Mesothelial cell of epicardium (in vitro differentiated cells): ENCODE measurements at places on chromosomes 1 and 21. TPM values are rescaled to one million over a fixed set of nuclear protein-coding genes. Genes with fewer than 3 reads are reported as not detected.

NPHS2 gene
- total RNA-seq, result not detected in 3 replicates

DNA sequence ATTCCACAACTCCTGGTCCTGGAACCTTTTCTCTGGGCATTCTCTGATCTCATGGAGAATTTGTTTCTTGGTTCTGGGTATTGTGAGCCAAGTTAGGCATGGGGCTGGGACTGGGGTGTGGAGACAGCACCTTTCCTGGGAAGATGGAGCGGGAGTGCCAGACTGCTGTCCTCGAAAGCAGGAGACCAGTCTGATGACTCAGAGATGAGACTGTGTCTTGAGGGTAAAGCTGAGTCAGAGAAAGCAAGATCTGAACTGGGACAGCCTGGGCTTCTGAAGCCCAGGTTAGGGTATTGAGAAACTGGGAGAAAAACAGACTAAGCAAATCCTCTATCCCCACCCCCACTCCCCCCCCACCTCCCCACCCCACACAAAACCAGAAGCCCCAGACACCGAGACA, 2.2 kb upstream of the KANK4 start:
- peaks cover 6% of the 10 kb centered on the region for H3K27me3 ChIP-seq
- no peak for DNase-seq
- H3K27ac ChIP-seq, result peak overlapping the region; percentile 68
- H3K4me1 ChIP-seq, result peaks cover 46% of the 10 kb centered on the region
- no peaks in the 10 kb centered on the region for H3K36me3 ChIP-seq
- no peak overlapping the region for H3K4me3 ChIP-seq

DNA sequence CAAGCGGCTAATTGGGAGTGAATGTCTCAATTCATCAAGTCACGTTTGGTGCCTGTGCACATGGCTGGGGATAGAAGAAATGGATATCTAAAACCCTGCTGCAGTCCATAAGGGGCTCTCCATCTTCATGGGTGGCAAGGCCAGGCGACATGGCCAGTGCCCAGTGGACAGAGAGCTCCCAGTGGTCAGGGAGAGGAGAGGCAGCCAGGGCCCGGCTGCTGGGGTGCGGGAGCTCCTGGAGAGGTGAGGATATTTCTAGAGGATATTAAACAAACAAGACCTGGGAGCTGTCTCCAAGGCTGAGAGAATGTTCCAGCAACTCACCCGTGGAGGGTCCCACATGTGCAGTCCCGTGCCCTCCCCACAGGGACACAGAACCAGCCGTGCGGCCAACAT, 368.8 kb upstream of the C1orf174 start:
- no peak overlapping the region for H3K27ac ChIP-seq
- H3K36me3 ChIP-seq, result no peaks in the 10 kb centered on the region
- no peaks in the 10 kb centered on the region for H3K4me1 ChIP-seq
- no peak for DNase-seq
- H3K4me3 ChIP-seq, result no peak overlapping the region

DNA sequence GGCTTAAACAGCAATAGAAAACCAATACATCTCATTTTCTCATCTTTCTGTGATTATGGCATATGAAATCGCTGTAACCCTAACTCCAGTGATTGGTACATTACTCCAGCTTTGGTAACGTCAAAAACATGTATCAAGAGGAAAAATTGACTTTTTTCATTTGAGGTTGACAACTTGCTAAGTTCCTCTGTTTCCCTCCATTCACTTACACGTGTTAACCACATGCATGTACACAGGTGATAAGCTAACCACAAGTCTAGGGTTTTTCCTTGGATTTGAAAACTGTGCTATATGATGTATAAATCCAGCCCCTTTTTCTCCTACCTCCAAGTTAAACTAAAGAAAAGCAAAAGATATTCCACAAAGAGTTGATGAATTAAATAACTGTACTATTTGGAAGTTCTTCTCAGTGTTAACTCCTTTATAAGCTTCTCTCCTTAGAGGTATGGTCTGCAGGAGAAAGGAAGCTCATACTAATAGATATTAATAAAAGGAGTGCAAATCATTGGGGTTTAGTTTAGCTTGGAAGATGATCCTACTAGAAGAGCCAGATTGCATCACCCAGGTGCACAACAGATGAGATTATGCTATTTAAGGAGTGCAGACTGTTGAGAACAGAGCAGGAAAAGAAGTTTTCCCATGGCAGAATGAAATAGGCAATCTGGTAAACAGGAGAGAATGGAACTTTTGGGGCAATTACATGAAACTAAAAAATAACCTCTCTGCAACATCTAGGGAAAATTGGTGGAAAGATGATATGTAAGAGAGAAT, 277.9 kb downstream of the GRIK1 start:
- no peak overlapping the region for H3K27ac ChIP-seq
- H3K4me1 ChIP-seq, result peaks cover 19% of the 10 kb centered on the region
- DNase-seq, result no peak

BRDT gene
- total RNA-seq, result not detected in 3 replicates

CR1 gene
- 0.09 to 0.16 TPM (median 0.09 TPM) in 3 replicates for total RNA-seq

GPR52 gene
- 1.7 to 2.2 TPM (median 2.0 TPM) in 3 replicates for total RNA-seq

FCRL5 gene
- total RNA-seq, result not detected in 3 replicates

PADI4 gene
- not detected in 3 replicates for total RNA-seq

KCNQ4 gene
- 0.78 to 0.97 TPM (median 0.79 TPM) in 3 replicates for total RNA-seq

GPR61 gene
- not detected in 3 replicates for total RNA-seq

DNA sequence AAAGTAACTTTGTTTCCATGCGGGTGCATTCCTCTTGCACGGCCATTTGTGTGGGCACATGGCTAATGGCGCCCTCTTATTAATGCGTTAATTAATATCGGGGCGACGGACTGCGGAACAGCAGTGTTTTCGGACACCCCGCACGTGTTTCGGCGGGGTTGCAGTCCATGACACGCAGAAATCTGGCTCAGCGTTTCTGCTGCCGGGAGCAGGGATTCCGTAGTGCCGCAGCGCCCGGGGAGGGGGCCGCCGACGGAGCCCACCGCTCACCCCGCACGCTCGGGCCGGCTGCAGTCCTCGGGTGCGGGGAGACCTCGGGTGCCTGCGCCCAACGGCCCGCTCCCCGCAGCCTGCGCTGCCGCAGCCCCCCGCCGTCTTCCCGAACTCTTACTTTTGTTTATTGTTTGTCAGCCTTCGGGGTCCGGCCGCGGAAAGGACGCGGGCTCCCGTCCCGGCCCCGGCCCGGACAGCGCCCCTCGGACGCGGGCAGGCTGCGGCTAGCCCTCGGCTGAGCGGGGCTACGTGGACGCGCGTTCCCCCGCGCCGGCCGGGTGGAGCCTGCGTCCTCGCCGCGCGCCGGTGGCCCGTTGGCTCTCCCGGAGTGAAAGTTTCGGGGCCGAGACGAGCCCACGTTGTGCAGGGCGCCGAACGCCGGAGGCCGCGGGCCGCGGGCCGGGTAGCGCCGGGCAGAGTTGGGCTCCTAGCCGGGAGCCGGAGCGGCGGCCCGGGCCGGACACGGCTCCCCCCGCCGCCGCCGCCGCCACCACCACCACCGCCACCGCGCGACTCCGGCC, 849 bp downstream of the NFIA start:
- peak overlapping the region; percentile 94 for H3K4me3 ChIP-seq
- H3K4me1 ChIP-seq, result peaks cover 68% of the 10 kb centered on the region
- DNase-seq, result no peak
- peak overlapping the region; percentile 97 for H3K27ac ChIP-seq
- peaks cover 4% of the 10 kb centered on the region for H3K36me3 ChIP-seq

- H3K4me1 ChIP-seq, result no peaks in the 10 kb centered on the region
- DNase-seq, result no peak
- H3K4me3 ChIP-seq, result no peak overlapping the region
- no peaks in the 10 kb centered on the region for H3K36me3 ChIP-seq
These were observed 8.9 kb downstream of the CD244 start for GRCh38 chr1:160853754-160854153.

INTS7 gene
- 16.5 to 19.9 TPM (median 17.1 TPM) in 3 replicates for total RNA-seq

GRCh38 chr1:2530513-2531361, 674 bp upstream of the HES5 start:
- no peak for DNase-seq
- H3K4me3 ChIP-seq, result no peak overlapping the region
- no peak overlapping the region for H3K27ac ChIP-seq
- peaks cover 22% of the 10 kb centered on the region for H3K4me1 ChIP-seq
- no peaks in the 10 kb centered on the region for H3K36me3 ChIP-seq
- H3K27me3 ChIP-seq, result peaks cover 76% of the 10 kb centered on the region

- DNase-seq, result no peak
- peaks cover 48% of the 10 kb centered on the region for H3K36me3 ChIP-seq
- H3K27me3 ChIP-seq, result no peaks in the 10 kb centered on the region
- H3K4me3 ChIP-seq, result no peak overlapping the region
These were observed 73.2 kb downstream of the PRKACB start for GRCh38 chr1:84217239-84217638.

SLC22A15 gene
- 9.7 to 10.1 TPM (median 9.9 TPM) in 3 replicates for total RNA-seq

FCGR3A gene
- not detected in 3 replicates for total RNA-seq

GRCh38 chr1:116448785-116449385, 75.8 kb downstream of the ATP1A1 start:
- no peaks in the 10 kb centered on the region for H3K27me3 ChIP-seq
- H3K4me3 ChIP-seq, result no peak overlapping the region
- H3K4me1 ChIP-seq, result peaks cover 9% of the 10 kb centered on the region
- no peak for DNase-seq
- no peak overlapping the region for H3K27ac ChIP-seq

PRAMEF15 gene
- total RNA-seq, result not detected in 3 replicates

DNA sequence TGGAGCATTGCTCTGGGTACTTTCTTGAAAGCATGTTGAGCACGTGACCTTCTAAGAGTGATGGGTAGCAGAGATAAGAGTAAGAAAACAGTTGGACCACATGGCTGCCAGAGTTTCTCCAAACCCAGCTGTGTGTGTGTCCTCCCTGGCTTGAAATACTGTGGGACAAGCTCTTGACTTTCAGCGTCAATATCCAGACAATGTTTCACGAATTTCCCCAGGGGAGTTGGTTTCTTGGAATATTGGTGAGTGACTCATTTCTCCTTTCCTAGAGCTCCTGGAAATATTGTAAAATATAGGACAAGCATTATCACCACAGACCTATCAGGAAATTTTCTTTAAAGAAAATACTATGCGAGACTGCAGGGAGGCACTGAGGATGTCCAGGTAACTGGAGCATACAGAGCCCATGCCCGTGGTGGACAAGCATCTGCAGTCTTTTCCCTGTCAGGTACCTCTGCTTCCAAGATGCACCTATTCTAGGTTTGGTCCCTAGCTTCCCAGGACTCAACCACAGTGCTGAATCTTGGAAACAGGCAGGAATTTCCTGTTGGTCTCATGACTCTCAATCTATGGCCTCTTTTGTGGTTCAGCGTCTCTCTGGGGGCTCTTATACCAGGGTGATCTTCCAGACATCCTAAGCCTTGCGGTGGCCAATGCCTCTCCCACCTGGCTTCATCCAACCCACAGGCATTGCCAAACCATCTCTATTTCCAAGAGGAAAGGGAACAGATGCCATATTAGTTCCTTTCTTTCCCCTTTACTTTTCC, 67.4 kb downstream of the KCNJ6 start:
- no peak for DNase-seq
- H3K27me3 ChIP-seq, result peaks cover 10% of the 10 kb centered on the region
- no peaks in the 10 kb centered on the region for H3K36me3 ChIP-seq
- H3K4me1 ChIP-seq, result peaks cover 14% of the 10 kb centered on the region
- H3K27ac ChIP-seq, result no peak overlapping the region

OR10T2 gene
- total RNA-seq, result not detected in 3 replicates

DNA sequence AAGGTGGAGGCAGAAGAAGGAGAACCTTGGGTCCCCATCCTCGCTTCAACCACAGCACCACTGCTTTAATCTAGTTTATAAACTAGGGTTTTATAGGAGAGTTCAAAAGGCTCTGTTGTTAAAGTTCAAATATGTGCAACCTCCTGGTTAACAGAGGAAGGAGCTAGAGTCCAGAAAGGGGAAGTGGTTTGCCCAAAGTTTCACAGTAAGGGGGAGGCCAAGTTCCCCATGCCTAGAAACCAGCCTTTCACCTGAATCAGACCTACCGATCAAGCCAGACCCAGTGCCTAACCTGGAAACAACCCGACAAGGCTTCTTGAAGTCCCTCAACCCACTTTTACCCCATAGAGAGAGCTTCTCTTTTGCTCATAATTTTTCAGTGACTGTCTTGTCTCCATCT, 106.5 kb downstream of the PLPP3 start:
- H3K4me3 ChIP-seq, result no peak overlapping the region
- DNase-seq, result no peak
- no peaks in the 10 kb centered on the region for H3K27me3 ChIP-seq
- no peak overlapping the region for H3K27ac ChIP-seq
- no peaks in the 10 kb centered on the region for H3K36me3 ChIP-seq
- peaks cover 44% of the 10 kb centered on the region for H3K4me1 ChIP-seq

DNA sequence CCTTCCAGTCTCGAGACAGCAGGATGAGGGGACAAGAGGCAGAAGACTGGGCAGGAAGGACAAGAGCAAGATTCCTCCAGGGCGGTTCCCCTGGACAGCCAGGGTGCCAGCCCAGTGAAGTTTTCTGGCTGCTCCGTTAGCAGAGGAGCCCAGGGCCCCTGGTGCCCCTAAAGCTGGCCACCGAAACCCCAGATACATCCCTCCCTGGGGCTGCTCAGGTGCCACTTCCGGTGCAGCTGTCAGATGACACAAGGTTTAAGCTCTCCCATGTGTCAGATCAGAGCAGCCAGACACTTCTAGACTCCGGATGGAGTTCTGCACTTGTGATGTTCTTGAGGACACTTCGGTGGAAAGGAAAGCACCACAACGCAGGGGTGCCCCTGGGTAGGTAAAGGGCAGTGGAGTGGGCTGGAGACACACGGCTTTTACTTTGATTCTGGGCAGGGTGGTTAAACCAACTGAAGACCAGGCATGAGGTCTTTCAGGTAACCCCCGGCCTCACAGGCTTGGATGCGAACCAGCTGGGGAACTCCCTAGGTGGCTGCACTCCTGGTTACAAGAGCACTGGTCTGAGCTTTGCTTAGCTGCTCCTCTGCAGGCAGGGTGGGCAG, 85.7 kb downstream of the ITPKB start:
- H3K27ac ChIP-seq, result peak overlapping the region; percentile 96
- H3K4me1 ChIP-seq, result peaks cover 45% of the 10 kb centered on the region
- H3K27me3 ChIP-seq, result no peaks in the 10 kb centered on the region
- DNase-seq, result no peak
- peaks cover 3% of the 10 kb centered on the region for H3K36me3 ChIP-seq

ANKRD35 gene
- 0.40 to 0.61 TPM (median 0.58 TPM) in 3 replicates for total RNA-seq

GRCh38 chr1:36238433-36238832, 14.2 kb downstream of the THRAP3 start:
- no peak overlapping the region for H3K4me3 ChIP-seq
- H3K4me1 ChIP-seq, result peaks cover 7% of the 10 kb centered on the region
- no peak for DNase-seq

DNA sequence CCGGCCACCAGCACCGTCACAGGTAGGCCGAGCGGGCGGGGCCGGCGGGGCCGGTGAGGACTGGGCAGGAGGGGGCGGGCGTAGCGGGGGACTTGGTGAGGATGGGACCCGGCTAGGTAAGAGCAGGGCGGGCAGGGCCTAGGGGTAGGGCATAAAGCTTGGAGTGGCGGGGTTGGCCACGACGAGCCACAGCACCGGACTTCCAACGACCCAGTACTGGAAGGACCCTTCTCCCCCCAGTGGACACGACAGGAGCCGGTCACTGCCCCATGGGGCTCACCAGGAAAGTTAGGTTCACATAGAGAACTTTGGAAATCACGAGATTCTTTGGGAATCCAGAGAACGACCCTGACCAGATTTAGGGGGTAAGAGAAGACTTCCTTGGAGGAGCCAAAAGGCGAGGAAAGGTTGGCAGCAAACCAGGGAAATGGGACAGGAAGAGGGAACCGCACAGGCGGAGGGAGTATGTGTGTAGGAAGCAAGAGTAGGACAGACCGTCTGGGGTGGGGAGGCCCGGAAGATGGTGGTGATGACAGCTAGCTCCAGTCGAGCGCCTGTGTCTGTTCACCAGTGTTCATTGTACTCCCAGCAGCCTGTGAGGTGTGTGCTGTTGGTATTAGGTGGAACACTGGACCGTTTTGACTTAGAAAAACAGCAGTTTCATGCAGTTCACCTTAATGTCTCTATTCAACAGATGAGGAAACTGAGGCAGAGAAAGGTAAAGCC, 20.4 kb downstream of the ZNF362 start:
- no peak for DNase-seq
- no peaks in the 10 kb centered on the region for H3K4me1 ChIP-seq
- H3K4me3 ChIP-seq, result no peak overlapping the region
- H3K27ac ChIP-seq, result no peak overlapping the region
